Thymus (tissue), 14 donors: ENCODE measurements at places on chromosomes 1 and 21. TPM values are rescaled to one million over a fixed set of nuclear protein-coding genes. Genes with fewer than 3 reads are reported as not detected.

Gene FCRL2
- 0.33 TPM for total RNA-seq

Gene C8A
- under 0.01 TPM for total RNA-seq

Gene KRTAP13-2
- not detected for total RNA-seq

- no peaks in the 10 kb centered on the region for H3K4me1 ChIP-seq
- DNase-seq: no peak
- no peak overlapping the region for H3K27ac ChIP-seq
- no peak overlapping the region for H3K4me3 ChIP-seq
- H3K27me3 ChIP-seq: peaks cover 4% of the 10 kb centered on the region
- H3K36me3 ChIP-seq: no peaks in the 10 kb centered on the region
These were observed 42.4 kb upstream of the TENT5C start for GRCh38 chr1:117563492-117563875.

DNA sequence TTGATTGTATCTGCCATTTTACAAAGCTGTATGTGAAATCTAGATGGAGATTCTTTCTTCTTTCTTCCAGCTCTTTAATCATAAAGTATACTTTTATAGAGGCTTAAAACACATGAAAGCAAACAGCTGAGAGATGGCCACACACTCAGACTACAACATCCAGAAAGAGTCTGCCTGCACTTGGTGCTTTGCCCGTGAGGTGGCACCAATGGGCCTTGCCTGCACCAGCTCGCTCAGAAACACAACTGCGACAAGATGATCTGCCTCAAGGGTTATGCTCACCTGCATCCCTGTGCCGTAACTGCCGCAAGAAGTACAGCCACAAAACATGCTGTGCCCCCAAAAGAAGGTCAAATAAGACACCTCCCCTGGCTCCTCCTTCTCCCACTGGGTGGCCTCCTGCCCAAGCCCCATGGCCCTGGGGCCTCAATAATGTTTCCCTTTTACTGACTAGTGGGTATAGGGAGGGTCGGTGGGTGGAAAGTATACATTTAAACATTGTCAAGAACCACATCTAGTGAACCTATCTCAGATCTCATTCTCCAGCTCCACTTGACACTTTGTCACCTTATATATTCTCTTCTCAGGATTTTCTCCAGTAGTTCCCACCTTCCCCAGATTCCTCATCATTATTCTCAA is 66.7 kb upstream of the ANGPTL3 start:
- H3K27me3 ChIP-seq: no peaks in the 10 kb centered on the region
- H3K4me1 ChIP-seq: no peaks in the 10 kb centered on the region
- no peak for DNase-seq
- H3K27ac ChIP-seq: no peak overlapping the region

GRCh38 chr21:30444204-30444603 is 4.1 kb downstream of the KRTAP15-1 start:
- no peak for DNase-seq
- H3K4me1 ChIP-seq: no peaks in the 10 kb centered on the region
- no peaks in the 10 kb centered on the region for H3K27me3 ChIP-seq
- no peak overlapping the region for H3K4me3 ChIP-seq
- H3K36me3 ChIP-seq: no peaks in the 10 kb centered on the region
- no peak overlapping the region for H3K27ac ChIP-seq

GRCh38 chr21:30044447-30045064 is 104.8 kb upstream of the GRIK1 start:
- no peak overlapping the region for H3K27ac ChIP-seq
- H3K4me1 ChIP-seq: no peaks in the 10 kb centered on the region
- H3K4me3 ChIP-seq: no peak overlapping the region
- no peaks in the 10 kb centered on the region for H3K36me3 ChIP-seq
- no peak for DNase-seq

DNA sequence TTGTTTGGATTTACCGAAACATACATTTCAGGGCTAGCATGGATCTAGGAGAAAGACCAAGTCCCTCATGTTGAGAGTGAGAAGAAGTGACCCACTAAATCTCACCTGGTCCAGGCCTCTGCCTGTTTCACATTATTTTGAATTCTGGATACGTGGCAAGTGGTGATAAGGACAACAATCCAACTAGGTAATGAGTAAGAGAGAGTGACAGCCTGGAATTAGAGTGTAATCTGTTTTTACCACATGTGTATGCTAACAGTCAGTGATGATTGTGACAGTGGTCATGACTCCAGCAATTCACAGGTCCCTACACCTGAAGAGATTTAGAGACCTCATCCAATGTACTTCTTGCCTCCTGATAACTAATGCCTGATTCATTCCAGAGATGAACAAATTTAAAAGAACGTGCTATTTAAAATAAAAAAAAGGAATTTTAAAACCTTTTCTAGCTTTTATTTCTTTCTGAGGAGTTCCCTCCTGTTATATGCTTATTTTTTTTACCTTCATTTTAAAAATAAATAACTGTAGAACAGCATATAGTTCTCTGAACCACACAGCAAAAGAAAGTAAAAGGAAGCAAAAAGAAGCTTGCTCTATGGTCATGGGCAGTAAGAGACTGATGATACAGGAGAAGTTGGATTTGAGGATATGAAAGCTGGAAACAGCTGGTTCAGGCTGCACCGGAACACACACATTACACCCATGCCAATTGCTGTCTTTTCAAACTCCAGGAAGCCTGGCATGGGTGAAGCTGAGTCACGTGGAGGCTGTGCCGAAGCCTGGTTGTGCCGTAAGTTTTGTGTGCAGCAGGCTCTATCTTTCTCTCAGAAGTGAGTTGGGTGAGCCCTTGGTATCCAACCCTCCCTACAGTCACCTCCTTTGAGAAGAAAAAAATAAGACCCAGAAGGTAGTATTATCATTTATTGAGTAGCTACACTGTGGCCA is 14.7 kb downstream of the C1orf116 start:
- H3K4me3 ChIP-seq: no peak overlapping the region
- DNase-seq: no peak
- no peak overlapping the region for H3K27ac ChIP-seq
- no peaks in the 10 kb centered on the region for H3K36me3 ChIP-seq
- H3K27me3 ChIP-seq: no peaks in the 10 kb centered on the region

DNA sequence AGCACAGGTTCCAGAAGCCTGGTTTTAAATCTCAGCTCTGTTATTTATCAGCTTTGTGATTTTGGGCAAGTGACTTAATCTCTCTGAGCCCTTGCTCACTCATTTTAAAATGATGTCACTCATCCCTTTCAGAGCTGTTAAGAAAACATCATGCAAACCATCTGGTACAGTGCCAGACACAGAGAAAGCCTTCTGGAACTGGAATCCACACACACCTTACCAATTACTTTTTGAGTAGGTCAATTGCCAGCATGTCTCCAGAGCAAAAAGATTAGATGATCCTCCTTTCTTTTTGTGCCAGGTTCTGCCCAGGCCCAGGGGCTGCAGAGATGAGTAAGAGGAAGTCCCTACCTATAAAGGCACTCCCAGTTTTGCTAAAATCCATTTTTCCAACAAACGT is 61.3 kb downstream of the ROR1 start:
- DNase-seq: no peak
- no peaks in the 10 kb centered on the region for H3K36me3 ChIP-seq
- no peak overlapping the region for H3K4me3 ChIP-seq
- no peaks in the 10 kb centered on the region for H3K27me3 ChIP-seq
